Activated CD4-positive, CD25-positive, alpha-beta regulatory T cell treated with anti-CD3 and anti-CD28 coated beads, Interleukin-2, amount 50 U/mL, for 16 hours (primary cell): ENCODE measurements at places on chromosomes 11 and 22.

DNA sequence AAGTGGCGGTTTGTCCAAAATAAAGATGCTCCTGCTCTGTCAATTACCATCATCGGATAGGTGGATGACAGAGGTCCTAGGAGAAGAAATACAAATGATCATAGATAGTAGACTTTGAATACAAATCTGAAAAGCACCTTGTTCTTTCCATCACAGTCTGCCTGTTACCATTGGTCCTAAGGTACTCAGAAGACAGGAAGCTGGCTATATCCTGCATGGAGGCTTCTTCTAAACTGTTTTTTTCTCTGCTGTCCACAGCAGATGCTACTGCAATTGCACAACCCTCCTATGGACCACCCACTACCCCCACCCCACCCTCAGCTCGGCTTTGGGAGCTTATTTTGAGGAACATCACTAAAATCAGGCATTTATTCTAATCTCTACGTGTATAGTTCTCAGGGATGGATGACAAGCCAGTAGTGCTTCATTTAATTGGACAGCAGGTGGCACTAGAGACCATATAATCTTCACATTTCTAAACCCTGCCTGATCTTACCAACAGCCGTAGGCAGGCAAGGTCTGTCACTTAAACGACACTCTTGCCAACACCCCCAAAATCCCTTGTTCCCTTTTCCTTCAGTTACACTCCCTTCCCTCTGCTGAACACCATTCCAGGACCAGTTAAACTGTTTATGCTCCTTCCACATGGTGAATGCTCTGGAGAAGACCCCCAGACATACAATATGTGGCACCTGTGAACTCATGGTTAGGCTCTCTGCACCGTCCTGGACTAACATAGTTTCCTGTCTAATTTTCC lies 6.6 kb upstream of the PTS start:
- peak; percentile 15 for DNase-seq

DNA sequence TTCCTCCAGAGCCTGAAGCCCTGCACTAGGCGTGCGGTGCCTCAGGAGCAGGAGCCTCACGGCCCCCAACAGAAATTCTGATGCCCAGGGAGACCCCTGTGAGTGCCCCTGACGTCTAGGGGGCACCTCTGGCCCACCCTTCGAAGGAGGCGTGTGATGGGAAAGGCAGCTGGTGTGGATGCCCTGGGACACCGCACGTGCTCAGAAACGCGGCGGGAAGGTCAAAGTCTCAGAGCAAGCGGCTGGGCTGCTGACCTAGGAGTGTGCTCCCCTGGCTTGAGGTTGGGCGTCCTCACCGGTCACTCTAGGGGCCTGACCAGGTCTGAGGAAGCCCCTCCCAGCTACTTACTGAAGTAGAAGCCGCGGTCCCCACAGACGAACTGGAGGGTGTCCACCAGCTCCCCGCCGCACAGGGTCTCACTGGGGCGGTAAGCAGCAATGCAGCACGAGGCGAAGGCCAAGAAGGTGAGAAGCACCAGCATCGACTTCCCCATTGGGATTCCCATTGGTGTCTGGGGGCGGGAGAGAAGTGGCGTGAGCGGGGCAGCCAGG lies 4.1 kb downstream of the IGF2 start:
- DNase-seq = no peak

DNA sequence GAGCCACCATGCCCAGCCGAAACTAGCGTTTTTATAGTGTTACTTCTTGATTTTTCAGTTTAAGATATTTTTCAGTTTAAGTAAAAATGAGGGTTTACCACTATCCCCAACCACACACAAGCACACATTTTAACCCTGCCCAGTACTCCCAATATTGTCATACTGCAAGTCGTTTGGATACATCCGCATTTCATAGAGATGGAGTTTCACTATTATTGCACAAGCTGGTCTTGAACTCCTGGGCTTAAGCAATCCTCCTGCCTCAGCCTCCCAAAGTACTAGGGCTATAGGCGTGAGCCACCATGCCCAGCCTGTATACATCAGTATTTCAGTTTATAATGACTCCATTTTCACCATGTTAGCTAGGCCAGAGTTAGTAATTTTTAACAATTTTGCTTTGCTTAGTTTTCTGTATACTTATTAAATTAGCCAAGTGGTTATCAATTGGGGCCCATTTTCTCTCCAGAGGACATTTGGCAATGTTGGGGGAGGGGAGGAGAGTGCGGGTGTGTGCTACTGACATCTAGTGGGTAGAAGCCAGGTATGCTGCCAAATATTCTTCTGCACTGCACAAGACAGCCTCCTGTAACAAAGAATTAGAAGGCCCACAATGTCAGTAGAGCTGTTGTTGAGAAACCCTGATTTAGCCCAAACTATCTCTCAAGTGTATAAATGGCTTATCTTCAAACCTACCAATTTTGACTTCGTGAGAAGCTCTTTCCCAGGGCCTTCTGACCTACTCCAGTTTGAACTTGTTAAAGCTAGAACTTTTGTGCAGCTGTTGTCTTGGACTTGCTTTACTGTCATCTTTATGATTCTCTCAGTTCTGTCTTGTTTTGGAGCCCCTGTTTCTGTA lies 7.3 kb downstream of the USP47 start:
- DNase-seq = no peak

DNA sequence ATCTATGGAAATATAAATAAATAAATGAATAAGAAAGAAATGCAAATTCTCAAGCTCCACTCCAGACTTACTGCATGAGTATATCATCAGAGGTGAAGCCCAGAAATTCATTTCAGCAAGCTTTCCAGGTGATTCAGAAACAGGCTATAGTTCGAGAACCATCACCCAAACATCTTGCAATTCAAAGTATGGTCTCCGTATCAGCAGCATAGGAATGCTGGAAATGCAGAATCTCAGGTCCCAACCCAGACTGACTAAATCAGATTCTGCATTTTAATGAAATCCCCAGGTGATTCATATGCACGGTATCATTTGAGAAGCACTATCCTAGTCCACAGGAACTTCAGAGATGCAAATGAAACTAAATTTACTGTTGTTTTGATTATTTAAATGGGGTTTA lies 95.3 kb downstream of the SERGEF start:
- no peak for DNase-seq

DNA sequence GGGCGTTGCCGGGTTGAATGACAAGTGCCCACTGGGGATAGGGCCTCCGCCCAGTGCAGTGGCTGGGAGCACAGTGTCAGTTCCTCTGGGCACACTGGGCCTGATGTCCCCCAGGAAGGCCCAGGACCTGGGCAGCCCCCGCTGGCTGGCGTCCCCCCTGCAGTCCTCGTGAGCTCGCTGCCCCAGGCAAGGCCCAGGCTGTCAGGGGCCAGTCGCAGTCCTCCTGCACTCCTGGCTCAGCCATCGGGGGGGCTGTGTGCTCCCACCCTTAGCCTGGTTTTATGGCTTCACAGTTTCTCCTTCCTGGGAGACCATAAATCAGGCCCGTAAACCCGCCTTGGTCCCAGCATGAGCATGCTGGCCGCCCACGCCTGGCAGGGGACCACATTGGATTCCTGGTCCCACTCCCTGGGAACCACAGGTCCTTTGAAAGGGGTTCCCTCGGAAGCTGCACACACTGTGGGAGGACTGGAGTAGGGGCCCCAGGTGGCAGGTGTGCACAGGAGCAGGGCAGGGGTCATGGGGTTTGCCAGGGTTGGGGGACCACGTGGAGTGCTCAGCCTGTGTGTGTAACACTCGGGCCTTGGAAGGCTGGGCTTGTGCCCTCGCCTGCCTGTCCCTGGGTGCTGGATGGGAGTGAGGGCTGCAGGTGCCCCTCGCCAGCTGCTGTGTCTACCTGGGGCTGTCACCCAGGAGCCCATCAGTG lies 113.6 kb downstream of the KCNQ1OT1 start:
- no peak for DNase-seq

GRCh38 chr11:2916114-2916891 lies 12.9 kb downstream of the PHLDA2 start:
- DNase-seq = no peak

GRCh38 chr11:17852246-17852645 lies 117.7 kb downstream of the KCNC1 start:
- no peak for DNase-seq

DNA sequence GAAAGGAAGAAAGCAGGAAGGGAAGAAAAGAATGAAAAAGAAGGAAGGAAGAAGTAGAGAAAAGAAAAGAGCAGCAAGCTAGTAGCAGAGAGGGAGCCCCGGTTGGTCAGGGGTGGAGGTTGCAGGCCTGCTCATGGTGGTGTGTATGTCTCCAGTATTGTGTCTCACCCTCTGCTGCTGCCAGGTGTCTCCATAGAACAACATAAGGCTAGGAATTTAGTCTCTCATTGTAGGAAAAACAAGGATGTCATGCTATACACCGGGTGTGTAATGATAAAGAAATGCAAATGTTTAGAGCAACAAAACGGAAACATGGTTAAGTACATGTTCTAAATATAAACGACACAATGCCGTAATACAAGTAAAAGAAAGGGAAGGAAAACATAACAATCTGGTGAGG lies 342.5 kb downstream of the NTM start:
- DNase-seq = no peak

DNA sequence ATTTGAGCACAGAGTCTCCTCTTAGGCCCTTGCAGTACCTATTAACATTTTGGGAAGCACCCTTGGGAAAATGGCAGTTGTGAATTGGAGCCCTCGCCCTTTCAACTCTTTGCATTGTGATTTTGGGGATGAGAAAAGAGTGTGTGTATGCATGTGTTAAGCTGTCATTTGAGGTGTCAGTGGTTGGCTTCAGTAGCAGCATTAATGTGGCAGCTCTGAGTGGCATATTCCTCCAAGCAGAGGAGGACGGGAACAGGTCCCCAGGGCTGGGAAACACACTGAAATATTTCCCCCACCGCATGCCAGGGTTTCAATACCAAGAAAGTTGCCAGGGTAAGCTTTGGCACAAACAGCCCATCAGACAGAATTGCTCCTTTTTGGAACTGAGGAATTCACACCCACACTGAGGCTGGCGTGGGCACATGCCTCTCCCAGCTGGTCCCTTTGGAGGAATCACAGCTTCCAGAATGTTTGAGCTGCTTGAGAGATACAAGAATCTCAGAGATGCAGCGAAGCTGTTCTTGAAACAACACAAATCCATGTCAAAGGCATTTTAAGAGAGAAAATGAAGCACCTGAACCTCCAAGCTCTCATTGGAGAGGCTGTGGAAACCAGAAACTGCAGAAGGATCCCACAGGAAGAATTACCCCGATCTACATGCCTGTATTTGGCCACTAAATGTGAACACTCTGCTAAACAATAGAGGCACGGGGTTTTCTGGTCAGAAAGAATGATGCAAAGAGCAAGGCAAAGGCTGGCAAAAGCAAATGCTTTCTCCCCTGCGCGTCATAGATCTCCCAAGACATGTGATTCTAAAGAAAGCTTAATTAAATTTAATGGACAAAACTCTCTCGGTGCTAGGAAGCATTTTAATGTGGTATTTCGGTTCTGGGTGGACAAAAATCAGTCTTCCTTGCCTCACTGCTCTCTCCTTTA lies 67.2 kb upstream of the RCN1 start:
- DNase-seq = no peak

DNA sequence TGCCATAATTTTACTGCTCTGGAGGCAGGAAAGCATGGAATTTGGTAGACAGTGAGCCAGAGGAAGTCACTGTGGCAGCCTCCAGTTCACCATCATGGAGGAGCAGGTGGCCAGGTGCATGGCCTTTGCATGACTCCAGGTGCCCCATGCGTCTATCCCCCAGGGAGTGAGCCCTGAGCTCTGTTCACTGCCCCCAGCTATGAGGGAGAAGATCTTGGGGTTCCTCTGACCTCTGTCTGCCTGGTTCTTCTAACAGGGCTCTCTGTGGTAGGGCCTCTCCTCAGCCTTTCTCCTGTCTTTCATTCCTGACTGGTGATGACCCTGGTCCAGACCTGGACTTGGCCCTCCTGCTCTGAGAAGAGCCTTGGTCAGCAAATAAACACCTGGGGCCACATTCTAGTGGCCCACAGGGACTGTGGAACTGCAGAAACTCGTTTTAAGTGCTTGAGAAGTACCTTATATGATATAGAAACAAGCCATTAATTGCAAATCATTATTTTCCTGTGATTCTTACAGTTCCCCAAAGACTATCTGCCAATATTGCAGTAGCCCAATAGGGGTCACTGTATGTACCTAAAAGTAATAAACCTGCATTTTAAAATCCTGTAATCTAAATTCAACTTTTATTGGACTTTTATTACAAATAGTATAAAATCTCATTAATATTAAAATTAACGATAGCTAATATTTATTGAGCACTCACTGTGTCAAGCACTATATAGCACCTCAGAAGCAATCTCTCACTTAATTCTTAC lies 120.0 kb upstream of the SYT13 start:
- no peak for DNase-seq

- DNase-seq = no peak
Measured at GRCh38 chr11:18265949-18266348, at the start of gene SAA1. Gene SAA1, plus strand, starts transcription at chr11:18266264. Its CDS starts 624 bp downstream, at chr11:18266888.

GRCh38 chr11:2534134-2534956 lies 89.5 kb downstream of the KCNQ1 start:
- no peak for DNase-seq

DNA sequence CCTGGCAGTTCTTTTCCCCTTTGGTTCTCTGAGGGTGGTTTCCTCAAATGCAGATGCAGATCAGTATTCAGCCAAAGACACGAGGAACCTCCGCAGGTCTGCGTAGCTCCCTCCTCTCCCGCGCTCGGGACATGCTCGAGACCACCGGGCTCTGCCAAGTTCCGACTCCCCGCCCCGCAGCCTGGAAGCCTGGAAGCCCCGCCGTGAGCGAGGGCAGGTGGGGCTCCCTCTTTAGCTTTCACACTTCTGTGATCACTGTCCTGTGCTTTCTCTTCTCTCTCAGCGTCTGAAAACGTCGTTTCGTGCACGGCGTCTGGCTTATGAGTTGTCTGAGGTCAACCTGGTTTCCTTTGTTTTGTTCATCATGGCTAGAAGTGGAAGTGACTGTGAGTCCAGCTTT lies 26.6 kb downstream of the ZBED4 start:
- DNase-seq = no peak
